ENCODE measurements at places on chromosomes 1 and 21.

GRCh38 chr1:90526954-90527353 is 190.1 kb downstream of the BARHL2 start:
- DNase-seq: no peak

- no peak for DNase-seq
These were observed 13.1 kb upstream of the EXO1 start for GRCh38 chr1:241834733-241835377.

DNA sequence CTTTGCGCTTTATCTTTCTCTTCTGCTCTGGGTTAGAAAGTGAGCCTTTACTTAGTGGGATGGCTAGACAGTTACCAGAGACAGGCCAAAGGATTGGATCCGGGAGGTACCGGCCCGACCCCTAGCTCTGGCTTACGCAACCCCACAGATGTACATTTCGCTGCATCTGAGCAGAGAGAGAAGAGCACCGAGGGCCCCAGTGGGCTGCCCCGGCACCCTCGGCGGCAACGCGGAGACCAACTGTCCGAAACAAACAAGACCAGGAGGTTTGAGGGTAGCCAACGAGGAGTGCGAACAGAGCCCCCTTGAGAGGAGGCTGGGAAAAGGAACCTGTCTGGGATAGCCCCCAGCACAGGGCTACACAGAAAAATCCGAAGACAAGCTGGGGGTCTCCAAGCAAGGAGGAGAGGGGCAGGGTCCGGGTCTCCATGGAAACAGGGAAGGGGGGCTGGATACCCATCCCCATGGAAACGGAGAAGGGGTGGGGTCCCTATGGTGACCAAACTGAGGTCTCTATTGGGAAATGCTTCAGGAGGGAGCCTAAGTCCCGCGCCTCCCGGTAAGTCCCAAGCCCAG is 373 bp downstream of the MTF1 start:
- no peak for DNase-seq

GRCh38 chr1:30028283-30028682 is 695.1 kb downstream of the MATN1 start:
- no peak for DNase-seq

GRCh38 chr21:44473915-44474555 is 18.7 kb downstream of the LRRC3 start:
- DNase-seq: no peak

GRCh38 chr1:202234331-202235002 is 40.9 kb downstream of the LGR6 start:
- no peak for DNase-seq

- no peak for DNase-seq
These were observed 734.1 kb upstream of the ZP4 start for GRCh38 chr1:238624776-238625175.

- no peak for DNase-seq
These were observed 178.0 kb downstream of the ZNF281 start for GRCh38 chr1:200231787-200232231.

DNA sequence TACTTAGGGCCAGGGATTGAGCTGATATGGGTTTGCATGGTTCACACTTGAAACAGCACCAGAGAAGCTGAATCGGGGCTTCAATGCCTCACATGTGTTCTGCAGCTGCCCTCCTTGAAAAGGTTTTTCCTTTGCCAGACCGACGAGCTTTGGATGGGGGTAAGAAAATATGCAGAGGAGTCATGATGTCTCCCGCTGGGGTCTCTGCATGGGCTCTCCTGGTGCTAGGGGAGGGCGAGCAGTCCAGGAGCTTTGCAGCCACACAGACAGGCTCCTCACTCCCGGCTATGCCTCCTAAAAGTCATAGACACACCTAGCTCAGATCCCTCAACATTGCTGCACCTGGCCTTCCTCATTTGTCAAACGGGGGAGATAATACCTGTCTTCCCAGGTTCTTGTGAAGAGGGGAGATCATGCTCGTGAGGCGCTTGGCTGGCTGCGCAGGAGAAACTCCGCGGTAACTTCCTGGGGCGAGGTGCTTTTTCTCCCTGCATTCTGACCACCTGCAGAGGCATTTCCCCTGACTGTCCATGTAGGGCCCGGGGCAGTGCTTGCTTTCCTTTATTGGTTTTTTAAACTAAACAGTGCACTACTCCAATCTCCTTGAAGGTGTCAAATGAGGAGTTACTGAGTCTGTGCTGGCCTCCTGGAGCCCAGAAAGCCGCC is 112.4 kb downstream of the PLXNA2 start:
- DNase-seq: no peak

DNA sequence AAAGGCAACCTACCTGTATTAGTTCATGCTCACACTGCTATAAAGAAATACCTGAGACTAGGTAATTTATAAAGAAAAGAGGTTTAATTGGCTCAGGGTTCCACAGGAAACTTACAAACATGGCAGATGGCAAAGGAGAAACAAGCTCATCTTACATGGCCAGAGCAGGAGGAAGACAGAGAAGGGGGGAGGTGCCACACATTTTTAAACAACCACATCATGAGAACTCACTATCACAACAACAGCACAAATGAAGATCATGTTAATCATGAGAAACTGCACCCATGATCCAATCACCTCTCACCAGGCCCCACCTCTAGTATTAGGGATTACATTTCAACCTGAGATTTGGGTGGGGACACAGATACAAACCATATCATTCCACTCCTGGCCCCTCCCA is 90.6 kb upstream of the KCTD3 start:
- no peak for DNase-seq

GRCh38 chr1:6500544-6501278 is 9.2 kb upstream of the PLEKHG5 start:
- DNase-seq: no peak

- DNase-seq: no peak
These were observed 69.6 kb downstream of the PIK3R3 start for GRCh38 chr1:46062651-46063319.

GRCh38 chr1:201540846-201541735 is 2.2 kb downstream of the NAV1 start:
- no peak for DNase-seq

DNA sequence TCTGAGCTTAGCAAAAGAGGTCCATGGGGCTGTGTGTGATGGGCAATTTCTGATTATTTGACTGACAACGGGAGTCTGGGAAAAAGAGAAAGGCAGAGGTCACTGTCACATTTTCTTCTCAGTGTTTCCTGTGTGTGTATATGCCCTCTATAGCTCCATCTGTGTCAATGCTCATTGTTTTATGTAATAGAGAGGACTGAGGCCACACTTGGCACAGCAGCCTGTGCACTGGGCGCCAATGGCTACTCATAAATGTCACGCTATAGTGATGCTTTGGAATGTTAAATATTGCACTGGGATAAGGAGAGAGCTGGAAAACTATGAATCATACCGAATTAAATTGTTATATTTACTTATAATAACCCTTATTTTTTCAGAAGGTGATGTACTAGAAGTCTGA is 365.4 kb downstream of the NEGR1 start:
- DNase-seq: no peak

GRCh38 chr1:212484701-212485570 is 52.2 kb downstream of the NENF start:
- no peak for DNase-seq

Measured in activated naive CD4-positive, alpha-beta T cell (primary cell).